ENCODE measurements at places on chromosomes 11 and 22. TPM values are rescaled to one million over a fixed set of nuclear protein-coding genes. Genes with fewer than 3 reads are reported as not detected.

GAS2 gene
- 1.8 TPM for total RNA-seq

MS4A6E gene
- not detected for total RNA-seq

BIRC3 gene
- total RNA-seq, result 0.68 TPM

OR4S2 gene
- total RNA-seq, result not detected

SPDYC gene
- not detected for total RNA-seq

SMTNL1 gene
- not detected for total RNA-seq

TSPAN18 gene
- not detected for total RNA-seq

Data from SJSA1 (cell line).